ENCODE measurements at places on chromosomes 13 and 19.

DNA sequence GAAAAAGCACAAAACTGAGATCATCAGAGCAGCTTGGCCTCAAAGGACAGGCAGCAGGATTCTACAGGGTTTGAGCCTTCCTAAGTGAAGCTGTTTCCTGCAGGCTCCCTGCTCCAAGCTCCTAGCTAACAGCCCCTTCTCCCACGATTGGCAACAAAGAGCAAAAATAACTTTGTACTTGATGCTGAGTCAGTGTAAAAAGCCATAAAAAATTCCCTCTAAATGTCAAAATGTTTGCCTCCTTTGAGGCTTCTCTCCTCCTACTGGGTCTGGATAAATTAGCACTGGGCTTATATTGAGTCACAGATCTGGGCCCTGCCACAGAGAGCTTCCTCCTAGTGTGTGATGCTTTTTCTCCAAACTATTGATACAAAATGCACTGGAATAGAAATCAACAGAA, 153.3 kb downstream of the TNFRSF19 start:
- DNase-seq: no peak

GRCh38 chr13:99403458-99403971, 96.3 kb upstream of the GPR183 start:
- DNase-seq: no peak

DNA sequence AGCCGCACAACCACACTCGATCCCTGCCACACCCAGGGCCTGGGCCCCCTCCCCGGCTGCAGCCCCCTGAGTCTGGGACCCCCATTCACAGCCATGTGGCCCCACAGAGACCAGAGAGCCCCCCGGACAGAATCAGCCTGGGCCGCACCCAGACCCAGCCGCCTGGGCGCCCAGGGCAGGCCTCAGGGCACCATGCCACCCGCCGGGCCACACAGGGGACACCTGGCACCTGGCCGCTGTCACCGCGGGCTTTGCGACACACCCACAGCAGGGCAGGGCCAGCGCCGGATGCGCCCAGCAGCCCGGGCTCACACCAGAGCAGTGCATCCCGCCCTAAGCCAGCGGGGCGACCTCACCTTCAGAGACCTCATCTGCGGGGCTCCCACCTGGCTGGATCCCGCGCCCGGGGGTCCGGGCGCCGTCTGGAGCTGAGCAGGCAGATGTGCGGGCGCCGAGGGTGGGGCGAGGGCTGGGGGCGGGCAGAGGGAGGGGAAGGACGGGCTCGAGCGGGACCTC, 443 bp downstream of the TBXA2R start:
- DNase-seq: peak; percentile 22

- peak; percentile 18 for DNase-seq
Measured at GRCh38 chr13:95833719-95834118, 156.8 kb downstream of the DNAJC3 start.

DNA sequence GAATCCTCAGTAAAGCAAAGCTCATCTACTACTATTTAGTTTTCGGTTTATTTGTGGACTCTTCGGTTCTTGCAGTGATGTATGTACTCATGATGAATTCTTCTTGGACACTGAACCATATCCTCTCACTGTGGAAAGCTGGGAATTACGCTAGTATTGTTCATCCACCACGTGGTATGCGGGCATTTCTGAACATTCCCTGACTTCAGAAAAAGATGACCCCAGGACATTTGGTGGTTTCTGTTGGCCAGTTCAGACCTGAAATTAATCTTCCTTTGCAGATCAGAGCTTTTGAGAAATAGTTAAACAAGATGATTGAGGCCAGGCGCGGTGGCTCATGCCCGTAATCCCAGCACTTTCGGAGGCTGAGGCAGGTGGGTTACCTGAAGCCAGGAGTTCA, 25.3 kb upstream of the FBN3 start:
- DNase-seq: no peak

GRCh38 chr19:8046569-8047165, 5.9 kb upstream of the CCL25 start:
- DNase-seq: peak; percentile 38

DNA sequence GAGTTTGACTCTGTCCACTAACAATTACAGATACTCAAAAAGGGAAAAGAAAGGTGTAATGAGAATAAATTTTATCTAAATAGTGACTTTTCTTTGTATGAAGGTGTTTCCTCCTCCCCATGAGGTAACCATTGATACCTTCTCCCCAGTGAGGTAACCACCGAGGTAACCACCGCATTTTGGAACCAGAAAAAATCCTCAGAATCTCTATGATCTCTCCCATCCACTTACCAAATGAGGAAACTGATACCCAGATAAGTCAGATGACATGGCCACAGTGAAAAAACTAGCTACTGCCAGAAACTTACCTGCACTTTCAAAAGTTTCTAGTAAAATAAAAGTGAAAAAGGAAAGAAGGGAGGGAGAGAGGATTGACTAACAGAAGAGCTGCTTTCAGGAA, 124.0 kb upstream of the FNDC3A start:
- no peak for DNase-seq

- DNase-seq: no peak
Measured at GRCh38 chr19:31356587-31357314, 7.5 kb upstream of the TSHZ3 start.

DNA sequence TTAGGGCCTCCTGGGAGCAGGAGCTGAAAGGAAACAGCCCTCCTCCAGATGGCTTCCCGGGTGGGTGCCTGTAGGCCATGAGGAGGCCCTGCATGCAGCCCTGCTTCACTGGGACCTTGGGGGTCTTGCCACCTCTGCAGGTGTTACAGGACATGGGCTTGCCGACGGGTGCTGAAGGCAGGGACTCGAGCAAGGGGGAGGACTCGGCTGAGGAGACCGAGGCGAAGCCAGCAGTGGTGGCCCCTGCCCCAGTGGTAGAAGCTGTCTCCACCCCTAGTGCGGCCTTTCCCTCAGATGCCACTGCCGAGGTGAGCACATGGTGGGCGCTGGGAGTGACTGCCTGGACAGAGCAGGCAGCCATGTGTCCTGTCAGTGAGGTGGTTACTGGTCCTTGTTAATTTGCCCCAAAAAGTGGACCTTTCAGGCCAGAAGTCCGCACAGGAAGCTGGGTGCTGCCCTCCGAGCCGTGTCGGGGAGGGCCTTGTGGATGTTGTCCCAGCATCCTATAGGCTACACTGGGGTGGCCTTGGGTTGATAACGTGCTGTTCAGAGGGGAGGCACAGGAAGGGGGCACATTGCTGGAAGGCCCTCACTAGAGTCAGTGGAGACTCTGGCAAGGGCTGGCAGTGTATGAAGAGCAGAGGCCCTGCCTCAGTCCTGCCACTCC, 18.7 kb upstream of the QTRT1 start:
- DNase-seq: no peak

DNA sequence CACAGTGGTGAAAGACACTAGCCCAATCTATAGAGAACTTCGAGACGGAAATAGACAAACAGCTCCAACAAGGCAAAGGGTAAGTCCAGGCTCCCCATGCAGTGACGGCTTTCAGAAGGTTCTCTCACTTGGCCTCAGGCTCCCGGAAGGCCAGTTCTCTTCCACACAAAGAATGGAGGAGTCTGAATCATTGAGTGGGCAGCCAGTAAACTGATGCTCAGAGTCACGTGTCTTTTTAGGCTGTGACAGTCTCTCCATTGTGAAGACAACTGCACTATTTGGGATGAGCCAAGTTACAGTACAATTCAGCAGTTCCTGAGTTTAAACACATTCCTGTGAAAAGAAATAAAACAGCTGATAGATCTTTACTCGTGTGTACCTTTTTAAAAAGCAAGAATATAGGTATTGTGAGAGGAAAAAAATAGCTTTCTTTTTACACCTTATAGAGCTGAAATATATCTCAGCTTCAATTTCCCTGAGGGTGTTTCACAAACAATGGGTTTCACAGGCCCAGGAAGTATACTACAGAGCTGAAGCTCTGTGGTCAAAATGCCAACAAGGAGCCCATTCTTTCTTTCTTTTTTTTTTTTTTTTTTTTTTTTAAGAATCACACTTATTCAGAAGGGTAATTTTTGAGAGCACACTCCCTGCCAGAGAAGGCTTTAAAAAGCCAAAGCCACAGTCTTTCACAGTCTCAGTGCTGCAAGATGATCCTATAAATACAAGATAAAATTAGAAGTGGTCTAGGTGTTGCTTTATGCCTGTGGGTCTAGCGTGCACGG, 135.1 kb downstream of the FREM2 start:
- no peak for DNase-seq

DNA sequence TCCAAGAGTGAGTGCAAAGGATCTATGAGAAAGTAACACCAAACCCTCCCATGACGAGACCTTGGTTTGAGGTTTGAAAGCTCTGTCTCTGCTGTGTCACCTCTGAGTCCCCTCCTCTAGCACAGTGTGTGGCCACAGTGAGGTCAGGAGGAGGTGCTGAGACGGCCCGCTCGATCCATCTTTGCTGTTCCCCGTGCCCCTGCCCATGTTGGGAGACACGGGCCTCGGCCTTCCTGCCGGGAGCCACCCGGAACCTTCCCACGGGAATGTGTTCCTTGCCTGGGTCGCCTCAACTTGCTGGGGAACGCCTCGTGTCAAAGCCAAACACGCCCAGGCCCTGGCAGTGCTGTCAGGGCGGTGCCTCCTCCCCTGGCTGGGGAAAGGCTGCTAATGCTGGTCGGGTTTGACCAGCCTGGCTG, 10.1 kb downstream of the NANOS3 start:
- DNase-seq: no peak

Data from NAMALWA (cell line).